ENCODE measurements at places on chromosomes 12 and 14.
A peak's percentile ranks its signal among the peaks of the same experiment; 100 is the strongest.

DNA sequence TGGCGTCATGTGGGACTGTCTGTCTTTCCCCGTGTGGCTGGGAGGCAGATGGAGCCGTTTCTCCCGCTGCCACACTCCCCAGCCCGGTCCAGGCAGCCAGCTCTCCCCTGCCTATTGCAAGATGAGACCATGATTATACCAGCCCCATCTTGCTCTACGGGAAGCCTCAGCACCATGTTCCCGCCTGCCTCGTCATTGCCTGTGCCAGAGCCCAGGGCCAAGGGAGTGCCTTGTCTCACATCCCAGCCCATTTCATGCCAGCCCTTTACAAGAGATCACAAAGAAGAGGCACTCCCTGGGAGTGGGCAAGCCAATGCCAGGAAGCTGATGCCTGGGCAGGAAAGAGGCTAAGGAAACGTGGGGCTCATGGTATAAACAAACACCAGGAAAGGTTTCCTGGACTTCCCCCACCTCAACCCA lies 23.9 kb downstream of the GPR68 start:
- no peak for DNase-seq

- no peak for DNase-seq
Measured at GRCh38 chr12:22231836-22232235, 102.7 kb downstream of the ST8SIA1 start.

DNA sequence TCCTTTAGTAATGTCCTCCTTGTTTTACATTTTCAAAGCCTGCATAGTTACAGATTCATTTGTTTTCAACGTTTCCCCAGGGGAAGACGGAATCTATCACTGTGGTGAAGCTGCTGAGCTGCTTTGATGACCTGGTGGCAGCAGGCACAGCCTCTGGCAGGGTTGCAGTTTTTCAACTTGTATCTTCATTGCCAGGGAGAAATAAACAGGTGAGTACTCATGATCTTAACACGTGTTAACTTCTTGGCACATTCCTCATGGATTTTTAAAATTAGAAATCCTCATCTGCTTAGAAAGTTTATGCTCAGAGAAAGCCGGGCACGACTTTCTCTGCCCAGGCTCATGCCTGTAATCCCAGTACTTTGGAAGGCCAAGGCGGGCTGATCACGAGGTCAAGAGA lies 44.5 kb downstream of the TECPR2 start:
- no peak for DNase-seq

GRCh38 chr14:34204774-34205173 lies 253.9 kb upstream of the EGLN3 start:
- no peak for DNase-seq

DNA sequence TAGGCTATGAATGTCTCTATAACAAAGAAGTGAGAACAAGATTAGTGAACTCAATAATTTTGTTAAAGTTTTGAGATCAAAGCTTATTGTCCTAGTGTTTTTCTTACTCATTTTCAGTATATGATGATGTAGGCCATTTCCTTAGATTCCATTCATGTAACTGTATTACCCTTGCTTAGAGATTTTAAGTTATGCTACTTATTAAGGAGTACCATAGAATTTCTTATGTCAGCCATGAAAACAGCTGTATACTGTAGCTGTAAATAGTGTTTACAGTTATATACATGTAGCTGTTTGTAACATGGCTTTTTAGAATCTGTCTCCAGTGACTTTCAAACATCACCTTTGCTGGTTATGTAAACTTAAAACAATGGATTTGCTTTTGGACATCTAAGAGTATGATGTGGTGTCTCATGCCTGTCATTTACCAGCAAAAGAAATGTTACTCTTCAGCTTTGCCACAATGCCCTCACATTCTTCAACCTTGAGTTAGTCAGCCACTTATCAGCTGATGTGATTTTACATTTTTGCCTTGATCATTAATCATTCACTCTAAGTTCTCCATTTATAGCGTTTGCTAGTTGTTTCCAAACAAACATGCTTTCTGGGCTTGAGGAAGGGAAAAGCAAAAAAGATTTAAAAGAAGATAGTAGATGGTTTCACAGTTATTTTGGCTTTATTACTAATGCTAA lies 55.5 kb downstream of the SLC16A7 start:
- peak; percentile 81 for DNase-seq

- DNase-seq, result no peak
Measured at GRCh38 chr12:30700216-30700900, 4.7 kb upstream of the IPO8 start.

GRCh38 chr12:56128670-56129205 lies 671 bp downstream of the ESYT1 start:
- no peak for DNase-seq

GRCh38 chr12:23742574-23742973 lies 206.9 kb downstream of the SOX5 start:
- no peak for DNase-seq

DNA sequence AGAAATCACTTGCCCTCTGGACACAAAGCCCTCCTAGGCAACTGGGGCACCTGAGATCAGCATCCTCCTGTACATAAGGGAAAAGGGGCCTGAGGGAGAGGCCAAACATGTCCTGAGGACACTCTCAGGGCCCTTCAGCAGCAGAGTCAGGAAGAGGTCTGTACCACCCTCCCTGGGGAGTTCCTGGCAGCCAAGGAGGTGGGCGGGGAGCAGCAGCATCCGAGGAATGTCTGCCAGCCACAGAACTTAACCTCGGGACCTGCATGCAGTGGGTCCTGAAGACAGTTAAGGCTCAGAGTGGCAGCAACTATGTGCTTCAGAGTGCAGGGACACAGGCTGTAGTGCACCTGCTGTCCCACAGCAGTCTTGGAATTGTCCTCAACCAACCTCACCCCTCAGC lies 62.1 kb downstream of the SPTB start:
- DNase-seq, result no peak

GRCh38 chr14:29653303-29653702 lies 274.3 kb downstream of the PRKD1 start:
- no peak for DNase-seq
